ENCODE measurements at places on chromosomes 7 and 10. TPM values are rescaled to one million over a fixed set of nuclear protein-coding genes. Genes with fewer than 3 reads are reported as not detected.

GAD2 gene
- total RNA-seq = not detected

VAX1 gene
- total RNA-seq = not detected

SPDYE11 gene
- not detected for total RNA-seq

FGFBP3 gene
- not detected for total RNA-seq

PNLIPRP3 gene
- not detected for total RNA-seq

EIF5AL1 gene
- total RNA-seq = 1.0 TPM

C10orf105 gene
- not detected for total RNA-seq

ACBD7 gene
- 1.5 TPM for total RNA-seq

CDH23 gene
- 0.07 TPM for total RNA-seq

IFIT1B gene
- not detected for total RNA-seq

MALRD1 gene
- not detected for total RNA-seq

PTER gene
- 32.7 TPM for total RNA-seq

SHLD2 gene
- total RNA-seq = 27.0 TPM

CCNY gene
- total RNA-seq = 36.1 TPM

SPAM1 gene
- not detected for total RNA-seq

KCNMA1 gene
- total RNA-seq = 40.8 TPM

KIAA1217 gene
- total RNA-seq = 1.7 TPM

DNAJB9 gene
- total RNA-seq = 13.9 TPM

IQUB gene
- not detected for total RNA-seq

ANKRD1 gene
- total RNA-seq = not detected

RBM20 gene
- total RNA-seq = not detected

MYL10 gene
- not detected for total RNA-seq

MLLT10 gene
- 22.5 TPM for total RNA-seq

KLF14 gene
- total RNA-seq = not detected

CDC14C gene
- not detected for total RNA-seq

LAMB4 gene
- not detected for total RNA-seq

HKDC1 gene
- not detected for total RNA-seq

MCM10 gene
- 27.8 TPM for total RNA-seq

NOBOX gene
- total RNA-seq = not detected

PDZD7 gene
- total RNA-seq = 1.4 TPM

FAS gene
- 12.5 TPM for total RNA-seq

C10orf67 gene
- not detected for total RNA-seq

TRIM50 gene
- not detected for total RNA-seq

TDRD1 gene
- total RNA-seq = not detected

GRM3 gene
- not detected for total RNA-seq

MOGAT3 gene
- not detected for total RNA-seq

SYNPO2L gene
- total RNA-seq = not detected

GIMAP1 gene
- not detected for total RNA-seq

HTR7 gene
- 6.4 TPM for total RNA-seq
